Tibial nerve (tissue), 4 donors: ENCODE measurements at places on chromosomes 16 and 17. TPM values are rescaled to one million over a fixed set of nuclear protein-coding genes. Genes with fewer than 3 reads are reported as not detected.

Gene SHCBP1
- total RNA-seq = 0.66 TPM

Gene PRAC2
- not detected for total RNA-seq

Gene C1QTNF8
- total RNA-seq = not detected

Gene CCL18
- 4.5 TPM for total RNA-seq

Gene NRN1L
- total RNA-seq = 15.1 TPM

Gene TAT
- total RNA-seq = not detected
